ENCODE measurements at places on chromosomes 3 and 15. TPM values are rescaled to one million over a fixed set of nuclear protein-coding genes. Genes with fewer than 3 reads are reported as not detected.

XCR1 gene
- total RNA-seq = not detected

C3orf49 gene
- not detected for total RNA-seq

BRK1 gene
- 164 TPM for total RNA-seq

LINS1 gene
- total RNA-seq = 7.4 TPM

TUSC7 gene
- total RNA-seq = not detected

DNA sequence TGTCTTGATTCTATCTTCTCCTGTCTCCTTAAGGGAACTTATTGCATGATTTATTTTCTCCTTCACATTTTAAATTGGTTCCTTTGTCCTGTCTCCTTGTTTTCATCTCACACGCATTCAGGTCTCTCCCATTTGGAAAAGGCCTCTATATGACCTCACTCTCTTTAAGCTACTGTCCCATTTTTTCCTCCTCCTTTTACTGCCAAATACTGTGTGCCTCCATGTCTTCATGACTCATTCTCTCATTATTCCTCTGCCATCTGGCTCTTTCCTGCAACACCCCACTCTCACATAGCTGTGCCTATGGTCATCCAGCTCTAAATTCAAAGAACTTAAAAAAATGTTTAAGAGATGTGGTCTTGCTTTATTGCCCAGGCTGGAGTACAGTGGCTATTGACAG, 48.0 kb downstream of the TYRO3 start:
- peaks cover 3% of the 10 kb centered on the region for H3K27me3 ChIP-seq
- peak overlapping the region; percentile 19 for H3K4me3 ChIP-seq
- peak; percentile 94 for DNase-seq
- peak overlapping the region; percentile 66 for H3K27ac ChIP-seq

- H3K27ac ChIP-seq = no peak overlapping the region
- peaks cover 51% of the 10 kb centered on the region for H3K4me1 ChIP-seq
- H3K4me3 ChIP-seq = no peak overlapping the region
- H3K36me3 ChIP-seq = no peaks in the 10 kb centered on the region
- DNase-seq = no peak
- H3K27me3 ChIP-seq = peaks cover 19% of the 10 kb centered on the region
These were observed 73.1 kb downstream of the RAB11A start for GRCh38 chr15:65942436-65942835.

DNA sequence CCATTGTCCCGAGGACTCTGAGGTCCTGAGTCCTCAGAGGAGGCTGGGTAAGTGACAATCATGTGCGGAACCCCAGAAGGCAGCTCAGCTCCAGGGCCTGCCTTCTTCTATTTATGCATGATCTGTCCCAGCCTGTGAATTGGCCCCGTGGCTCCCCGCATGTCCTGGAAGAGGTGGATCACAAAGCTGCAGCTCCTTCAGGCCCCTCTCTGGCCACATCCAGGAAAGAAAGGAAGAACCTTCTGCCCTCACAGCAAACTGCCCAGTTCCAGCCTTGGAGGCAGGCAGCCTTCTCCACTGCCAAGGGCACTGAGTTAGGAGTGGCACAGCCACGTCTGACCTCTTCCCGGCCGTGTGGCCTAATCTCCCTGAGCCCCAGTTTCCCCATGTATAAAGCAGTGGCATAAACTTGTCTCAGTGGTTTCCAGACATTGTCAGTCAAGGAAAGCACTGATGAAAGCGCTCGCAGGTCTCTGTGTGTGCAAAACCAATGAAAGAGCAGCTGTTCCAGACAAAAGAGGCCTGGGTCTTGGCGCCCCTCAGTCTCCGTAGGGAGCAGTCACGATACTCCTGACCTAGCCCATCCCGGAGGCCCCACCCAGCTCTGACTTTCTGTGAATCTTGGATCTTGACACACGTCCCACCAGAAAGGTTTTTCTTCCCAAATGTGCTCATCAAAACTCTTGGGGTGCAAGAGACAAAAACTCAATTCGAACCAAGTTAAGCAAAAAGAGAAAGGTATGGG, 497.3 kb downstream of the SHQ1 start:
- H3K27ac ChIP-seq = no peak overlapping the region
- H3K27me3 ChIP-seq = no peaks in the 10 kb centered on the region
- DNase-seq = no peak

GRCh38 chr3:4943549-4943948, 35.7 kb upstream of the BHLHE40 start:
- H3K4me3 ChIP-seq = no peak overlapping the region
- H3K36me3 ChIP-seq = peaks cover 1% of the 10 kb centered on the region
- no peak for DNase-seq
- H3K27me3 ChIP-seq = peaks cover 2% of the 10 kb centered on the region

DNA sequence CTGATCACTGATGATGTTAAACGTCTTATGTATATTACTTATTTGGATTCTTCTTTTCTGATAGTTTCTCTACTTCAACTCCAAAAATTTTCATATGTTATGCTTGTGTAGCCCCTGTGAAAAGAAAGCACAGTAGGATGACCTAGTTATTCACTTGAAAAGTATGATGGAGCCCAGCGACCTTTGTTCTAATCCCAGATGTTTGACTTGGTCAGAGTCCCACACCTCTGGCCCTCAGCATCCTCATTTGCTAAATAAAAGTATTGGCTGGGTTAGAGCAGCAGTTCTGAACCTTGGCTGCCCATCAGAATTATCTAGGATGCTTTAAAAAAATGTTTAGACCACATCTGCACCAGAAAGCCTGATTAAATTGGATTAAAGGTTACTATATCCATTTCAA, 173.7 kb downstream of the ATG7 start:
- H3K36me3 ChIP-seq = peaks cover 35% of the 10 kb centered on the region
- H3K27me3 ChIP-seq = no peaks in the 10 kb centered on the region
- H3K4me3 ChIP-seq = no peak overlapping the region
- H3K4me1 ChIP-seq = peaks cover 22% of the 10 kb centered on the region
- no peak for DNase-seq

GRCh38 chr15:63912061-63912615, 78.4 kb upstream of the HERC1 start:
- no peak for DNase-seq
- H3K4me3 ChIP-seq = no peak overlapping the region
- H3K27ac ChIP-seq = no peak overlapping the region
- H3K36me3 ChIP-seq = no peaks in the 10 kb centered on the region

DNA sequence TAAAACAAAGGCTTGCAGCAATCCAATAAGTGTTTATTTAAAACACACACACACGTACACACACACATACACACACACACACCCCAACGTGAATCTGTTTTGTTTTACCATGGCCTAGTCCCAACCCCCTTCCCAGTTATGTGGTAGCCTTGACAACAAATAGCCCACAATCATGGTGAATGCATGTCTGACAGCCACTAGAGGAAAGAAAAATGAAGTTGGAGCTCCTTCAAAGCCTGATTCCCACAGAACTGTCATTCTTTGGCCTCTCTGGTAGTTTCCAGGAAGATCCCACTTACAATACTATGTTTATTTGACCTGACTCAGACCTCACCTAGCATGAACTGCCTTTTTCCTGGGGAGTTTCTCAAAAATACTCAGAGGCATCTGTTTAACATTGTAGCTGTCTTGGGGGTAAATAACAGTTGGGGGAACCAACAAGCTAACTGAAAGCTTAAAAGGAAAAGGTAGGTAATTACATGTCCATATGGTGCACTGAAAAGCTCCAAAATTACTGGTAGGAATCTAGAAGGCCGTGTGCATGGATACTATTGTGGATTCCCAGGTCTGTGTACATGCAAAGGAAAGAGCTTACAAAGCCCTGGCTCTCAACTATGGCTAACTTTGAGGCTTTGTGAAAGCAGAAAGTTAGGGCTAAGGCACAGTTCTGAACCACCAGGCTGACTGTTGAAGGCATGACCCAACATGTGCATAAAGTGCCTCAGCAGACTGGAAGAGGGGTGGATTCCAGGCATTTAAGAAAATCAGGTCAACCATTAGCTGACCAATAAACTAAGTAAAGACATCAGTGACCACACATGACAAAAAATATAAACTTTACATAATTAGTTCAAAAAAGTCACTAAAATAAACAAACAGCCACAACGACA, 65.3 kb downstream of the FAIM start:
- no peak overlapping the region for H3K27ac ChIP-seq
- H3K4me3 ChIP-seq = no peak overlapping the region
- peaks cover 8% of the 10 kb centered on the region for H3K4me1 ChIP-seq
- no peaks in the 10 kb centered on the region for H3K27me3 ChIP-seq
- H3K36me3 ChIP-seq = peaks cover 51% of the 10 kb centered on the region

- peaks cover 2% of the 10 kb centered on the region for H3K27me3 ChIP-seq
- no peak overlapping the region for H3K27ac ChIP-seq
- no peaks in the 10 kb centered on the region for H3K4me1 ChIP-seq
These were observed 117.6 kb upstream of the TBL1XR1 start for GRCh38 chr3:177314897-177315296.

DNA sequence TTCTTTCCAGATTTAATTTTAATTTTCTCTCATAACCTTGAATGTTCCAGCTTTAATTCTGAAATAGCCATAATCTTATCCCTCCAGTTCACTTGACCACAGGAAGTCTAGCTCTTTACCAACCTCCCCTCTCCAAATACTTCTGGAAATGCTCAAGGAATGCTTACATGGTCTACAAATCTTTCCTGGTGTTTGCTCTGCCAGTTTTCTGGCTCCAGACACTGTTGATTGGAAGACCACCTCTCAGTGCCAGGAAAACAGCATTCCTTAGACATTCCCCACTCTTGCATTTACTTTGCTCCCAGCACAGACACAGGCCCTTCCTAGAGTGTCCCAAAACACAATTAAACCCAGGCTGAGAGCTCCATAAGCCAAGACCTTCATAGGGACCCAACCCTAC, 98.6 kb downstream of the MESD start:
- peaks cover 10% of the 10 kb centered on the region for H3K36me3 ChIP-seq
- H3K4me3 ChIP-seq = no peak overlapping the region
- H3K4me1 ChIP-seq = peaks cover 22% of the 10 kb centered on the region
- no peak overlapping the region for H3K27ac ChIP-seq
- no peak for DNase-seq

- H3K4me3 ChIP-seq = peak overlapping the region; percentile 5
- no peaks in the 10 kb centered on the region for H3K36me3 ChIP-seq
- H3K4me1 ChIP-seq = peaks cover 16% of the 10 kb centered on the region
- DNase-seq = peak; percentile 59
These were observed 263.3 kb downstream of the ABHD5 start for GRCh38 chr3:43953814-43954692.

DNA sequence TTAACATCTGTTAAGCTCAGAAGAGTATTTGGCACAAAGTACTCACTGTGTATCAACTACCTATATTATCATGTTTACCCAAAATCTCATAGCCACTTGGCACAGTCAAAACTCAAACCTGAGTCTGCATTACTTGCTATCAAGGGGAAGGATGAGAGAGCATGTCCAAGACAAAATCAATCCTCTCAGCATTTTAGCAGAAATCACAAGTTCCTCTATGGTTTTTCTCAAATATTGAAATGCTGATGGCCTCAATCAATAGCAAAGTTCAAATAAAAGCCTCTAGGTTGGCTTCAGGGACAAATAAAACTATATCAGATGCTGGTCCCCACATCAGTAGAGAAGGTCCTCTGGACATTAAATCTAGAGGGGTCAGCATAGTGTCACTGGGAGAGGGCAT, 14.3 kb downstream of the TBC1D2B start:
- peaks cover 4% of the 10 kb centered on the region for H3K36me3 ChIP-seq
- no peak for DNase-seq
- H3K27me3 ChIP-seq = no peaks in the 10 kb centered on the region
- peaks cover 21% of the 10 kb centered on the region for H3K4me1 ChIP-seq
- no peak overlapping the region for H3K27ac ChIP-seq

GRCh38 chr3:129665024-129665768, 58.7 kb upstream of the PLXND1 start:
- peaks cover 10% of the 10 kb centered on the region for H3K36me3 ChIP-seq
- peaks cover 44% of the 10 kb centered on the region for H3K4me1 ChIP-seq
- H3K27me3 ChIP-seq = no peaks in the 10 kb centered on the region
- H3K4me3 ChIP-seq = peak overlapping the region; percentile 57
- peak; percentile 74 for DNase-seq

DNA sequence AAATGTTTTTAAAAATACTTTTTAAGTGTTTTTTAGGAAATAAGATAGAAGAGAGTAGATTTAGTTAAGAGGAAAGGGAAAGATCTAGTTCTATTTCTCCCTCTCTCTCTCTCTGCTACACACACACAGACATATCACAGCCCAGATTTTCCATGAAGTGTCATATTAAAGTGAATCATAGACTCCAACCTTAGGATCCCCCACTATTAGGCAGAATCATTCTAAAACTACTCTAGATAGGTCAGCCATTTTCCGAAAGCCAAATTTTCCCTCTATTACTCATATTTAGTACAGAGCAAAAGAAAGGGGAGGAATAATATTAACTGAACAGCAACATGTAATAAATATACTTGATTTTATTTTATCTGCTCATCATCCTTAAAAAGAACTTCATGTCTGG, 45.1 kb upstream of the RSL24D1 start:
- DNase-seq = peak; percentile 33
- no peaks in the 10 kb centered on the region for H3K27me3 ChIP-seq
- peaks cover 14% of the 10 kb centered on the region for H3K4me1 ChIP-seq
- peak overlapping the region; percentile 25 for H3K27ac ChIP-seq
- no peak overlapping the region for H3K4me3 ChIP-seq
- H3K36me3 ChIP-seq = no peaks in the 10 kb centered on the region

DNA sequence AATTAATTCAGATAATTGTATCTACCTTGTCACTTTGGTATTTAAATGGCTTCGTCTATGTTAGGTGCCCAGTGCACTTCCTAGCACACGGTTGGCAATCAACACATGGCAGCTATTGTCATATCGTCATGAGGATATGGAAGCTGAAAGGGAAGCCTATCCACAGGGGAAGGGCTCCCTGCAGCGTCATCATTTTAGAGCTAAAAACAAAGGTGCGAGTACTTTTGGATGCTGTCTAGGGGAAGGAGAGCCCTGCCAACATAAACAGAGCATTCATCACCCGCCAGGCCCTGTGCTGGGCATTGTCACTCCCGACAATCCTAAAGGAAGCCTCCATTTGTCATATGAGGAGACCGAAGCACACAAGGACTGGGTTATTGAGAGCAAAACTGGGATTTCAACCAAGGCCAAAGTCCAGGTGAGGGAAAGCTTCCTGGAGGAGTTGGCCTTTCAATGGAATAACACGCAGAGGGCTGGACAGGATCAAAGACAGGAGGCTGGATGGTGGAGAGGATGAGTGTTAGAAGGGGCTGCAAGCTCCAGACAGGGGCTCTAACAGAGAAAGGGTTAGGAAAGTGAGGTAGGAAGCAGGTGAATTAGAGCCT, 8.0 kb upstream of the PARL start:
- H3K36me3 ChIP-seq = no peaks in the 10 kb centered on the region
- H3K27ac ChIP-seq = no peak overlapping the region
- H3K4me1 ChIP-seq = peaks cover 12% of the 10 kb centered on the region

GRCh38 chr15:41971895-41972252, 483 bp downstream of the EHD4 start:
- peaks cover 7% of the 10 kb centered on the region for H3K27me3 ChIP-seq
- H3K4me1 ChIP-seq = peaks cover 39% of the 10 kb centered on the region
- no peaks in the 10 kb centered on the region for H3K36me3 ChIP-seq
- H3K4me3 ChIP-seq = peak overlapping the region; percentile 90
- peak overlapping the region; percentile 77 for H3K27ac ChIP-seq

DNA sequence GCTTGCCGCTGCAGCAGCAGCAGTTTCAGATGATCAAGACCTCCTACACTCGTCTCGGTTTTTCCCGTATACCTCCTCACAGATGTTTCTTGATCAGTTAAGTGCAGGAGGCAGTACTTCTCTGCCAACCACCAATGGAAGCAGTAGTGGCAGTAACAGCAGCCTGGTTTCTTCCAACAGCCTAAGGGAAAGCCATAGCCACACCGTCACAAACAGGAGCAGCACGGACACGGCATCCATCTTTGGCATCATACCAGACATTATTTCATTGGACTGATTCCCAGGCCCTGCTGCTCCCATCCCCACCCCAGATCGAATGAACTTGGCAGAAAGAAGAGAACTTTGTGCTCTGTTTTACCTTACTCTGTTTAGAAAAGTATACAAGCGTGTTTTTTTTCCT, 17.6 kb downstream of the CALML4 start:
- H3K27ac ChIP-seq = peak overlapping the region; percentile 78
- H3K4me1 ChIP-seq = peaks cover 28% of the 10 kb centered on the region
- H3K36me3 ChIP-seq = peaks cover 62% of the 10 kb centered on the region
- peak overlapping the region; percentile 63 for H3K4me3 ChIP-seq

All from HFFc6 (cell line).